AG09319 (cell line): ENCODE measurements at places on chromosomes 6 and 20.
A peak's percentile ranks its signal among the peaks of the same experiment; 100 is the strongest.

GRCh38 chr6:118744261-118744941 lies 93.0 kb upstream of the CEP85L start:
- DNase-seq, result no peak

GRCh38 chr6:108161724-108162282 lies 4.0 kb upstream of the NR2E1 start:
- no peak for DNase-seq

DNA sequence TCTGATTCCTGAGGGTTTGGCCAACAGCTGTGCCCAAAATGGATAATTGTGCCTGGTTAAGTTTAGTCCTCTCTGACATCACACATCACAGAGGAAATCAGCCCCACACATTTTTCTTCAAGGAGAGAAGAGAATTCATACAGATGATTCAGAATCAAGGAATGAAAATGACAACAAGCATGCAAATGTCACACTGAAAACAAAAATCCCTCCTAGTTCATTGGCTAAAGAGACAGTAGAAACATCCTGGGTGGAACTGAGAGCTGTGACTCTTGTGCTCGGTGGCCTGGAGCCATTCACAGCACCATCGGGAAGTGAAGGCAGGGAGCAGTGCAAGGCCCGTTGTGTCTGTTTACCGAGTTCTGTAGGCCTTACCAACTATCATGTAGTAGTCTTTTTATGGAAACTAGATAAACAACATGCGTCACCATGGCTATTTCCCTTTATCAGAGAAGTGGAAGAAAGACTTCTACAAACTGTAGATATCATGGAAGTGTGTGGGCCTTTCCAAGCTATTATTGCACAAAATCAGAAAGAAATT lies 81.7 kb upstream of the TENT5A start:
- peak; percentile 22 for DNase-seq

DNA sequence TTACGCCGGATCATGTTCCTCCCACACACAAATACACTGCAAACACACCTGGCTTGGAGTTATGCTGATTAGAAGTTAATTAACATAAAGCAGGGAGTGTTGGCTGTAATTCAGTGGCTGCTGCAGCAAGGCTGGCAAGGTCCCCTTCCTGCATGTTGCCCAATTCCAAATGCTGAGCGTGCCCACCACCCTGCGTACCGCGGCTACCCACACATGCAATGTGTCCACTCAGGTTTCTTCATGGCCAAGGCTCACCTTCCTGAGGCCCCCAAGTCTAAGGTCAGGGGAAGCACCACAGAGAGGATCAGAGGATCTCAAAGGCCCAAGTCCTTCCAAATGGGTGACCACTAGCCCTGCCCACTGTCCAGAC lies 11.6 kb upstream of the PRND start:
- DNase-seq, result no peak

DNA sequence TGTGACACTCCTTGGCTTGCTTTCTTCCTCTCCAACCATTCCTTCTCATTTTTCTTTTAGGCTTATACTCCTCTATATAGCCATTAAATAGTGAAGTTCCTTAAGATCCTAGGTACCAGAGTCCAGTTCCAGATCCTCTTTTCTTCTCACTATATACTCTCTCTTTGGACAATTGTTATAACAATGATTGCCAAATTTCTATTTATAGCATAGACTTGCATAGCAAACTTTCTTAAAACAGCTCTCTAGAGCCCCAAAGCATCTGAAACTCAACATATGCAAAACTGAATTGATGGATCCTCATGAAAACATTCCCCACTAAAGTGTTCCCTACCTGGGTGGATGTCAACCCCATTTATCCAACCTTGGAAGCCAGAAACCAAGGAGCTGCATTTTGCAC lies 13.4 kb downstream of the PHIP start:
- DNase-seq, result no peak

GRCh38 chr6:111478749-111479148 lies 4.3 kb downstream of the REV3L start:
- DNase-seq, result no peak

GRCh38 chr20:32052778-32053362 lies 828 bp downstream of the HCK start:
- no peak for DNase-seq

DNA sequence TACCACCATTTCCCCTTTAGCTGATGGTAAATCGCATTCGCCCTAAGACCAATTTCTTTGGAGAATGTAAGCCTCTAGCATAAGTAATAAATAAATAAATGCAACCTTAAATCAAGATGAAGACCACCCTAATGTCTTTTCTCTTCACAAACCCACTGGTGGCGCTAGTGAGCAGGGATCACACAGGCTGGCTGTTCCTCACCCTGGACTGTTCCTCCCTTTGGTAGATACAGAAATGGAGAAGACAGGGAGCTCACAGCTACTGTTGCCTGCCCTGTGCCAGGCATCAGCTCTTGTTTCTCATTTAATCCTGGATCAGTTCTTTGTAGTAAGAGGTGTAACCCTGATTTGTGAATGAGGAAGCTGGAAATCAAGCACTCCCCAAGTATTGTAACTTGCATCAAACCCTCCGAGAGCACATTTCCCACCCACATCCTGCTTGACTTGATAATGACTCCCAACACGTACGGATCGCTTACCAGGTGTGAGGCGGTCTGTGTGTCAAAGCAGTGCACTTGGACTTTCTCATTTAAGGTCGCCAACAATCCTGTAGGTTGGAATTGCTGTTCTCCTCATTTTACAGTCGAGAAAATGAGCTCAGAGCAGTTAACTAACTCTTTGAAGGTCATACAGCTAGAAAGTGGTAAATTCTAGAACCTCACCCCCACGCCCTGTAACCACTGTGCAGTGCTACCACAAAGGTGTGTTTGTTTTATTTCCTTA lies 236.1 kb downstream of the TSHZ2 start:
- DNase-seq, result no peak

GRCh38 chr20:17749978-17750721 lies 50.4 kb downstream of the BANF2 start:
- DNase-seq, result no peak

DNA sequence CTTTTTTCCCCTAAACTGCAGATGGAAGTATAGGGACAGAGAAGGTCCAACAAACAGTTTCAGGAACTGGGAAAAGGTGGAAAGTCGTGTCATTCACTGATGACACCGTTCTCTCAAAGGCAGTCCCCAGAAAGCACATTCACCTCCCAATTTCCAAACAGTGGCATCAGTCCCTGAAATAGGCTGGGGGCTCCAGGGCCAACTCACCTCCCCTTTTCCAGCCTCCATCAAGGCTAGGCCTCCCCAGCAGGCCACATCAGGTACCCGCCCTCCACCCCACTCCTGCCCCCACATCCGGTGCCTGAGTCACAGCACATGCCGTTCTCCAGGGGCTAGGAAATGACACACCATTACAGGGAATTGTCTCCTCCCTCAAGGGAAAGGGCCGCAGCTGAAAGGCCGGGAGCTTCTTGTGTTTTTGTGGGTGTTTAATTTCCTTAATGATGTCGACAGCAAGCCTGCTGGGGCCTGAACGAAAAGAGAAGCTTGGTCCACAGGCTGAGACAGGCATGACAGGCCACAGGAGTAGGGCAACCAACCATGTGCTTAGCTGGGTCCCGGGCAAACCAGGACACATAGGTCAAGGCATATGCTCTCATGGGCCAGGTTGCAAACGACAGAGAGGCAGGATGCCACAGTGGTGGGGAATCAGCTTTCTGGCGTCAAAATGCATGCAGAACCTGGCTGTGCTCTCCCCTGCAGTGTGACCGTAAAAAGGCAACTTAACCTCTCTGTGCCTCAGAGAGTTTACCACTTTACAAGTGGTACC lies 39.2 kb downstream of the ZMYND8 start:
- peak; percentile 84 for DNase-seq

GRCh38 chr20:11754451-11754850 lies 163.2 kb upstream of the BTBD3 start:
- DNase-seq, result no peak

- peak; percentile 38 for DNase-seq
These were observed 6.3 kb upstream of the NAA20 start for GRCh38 chr20:20010639-20011500.

DNA sequence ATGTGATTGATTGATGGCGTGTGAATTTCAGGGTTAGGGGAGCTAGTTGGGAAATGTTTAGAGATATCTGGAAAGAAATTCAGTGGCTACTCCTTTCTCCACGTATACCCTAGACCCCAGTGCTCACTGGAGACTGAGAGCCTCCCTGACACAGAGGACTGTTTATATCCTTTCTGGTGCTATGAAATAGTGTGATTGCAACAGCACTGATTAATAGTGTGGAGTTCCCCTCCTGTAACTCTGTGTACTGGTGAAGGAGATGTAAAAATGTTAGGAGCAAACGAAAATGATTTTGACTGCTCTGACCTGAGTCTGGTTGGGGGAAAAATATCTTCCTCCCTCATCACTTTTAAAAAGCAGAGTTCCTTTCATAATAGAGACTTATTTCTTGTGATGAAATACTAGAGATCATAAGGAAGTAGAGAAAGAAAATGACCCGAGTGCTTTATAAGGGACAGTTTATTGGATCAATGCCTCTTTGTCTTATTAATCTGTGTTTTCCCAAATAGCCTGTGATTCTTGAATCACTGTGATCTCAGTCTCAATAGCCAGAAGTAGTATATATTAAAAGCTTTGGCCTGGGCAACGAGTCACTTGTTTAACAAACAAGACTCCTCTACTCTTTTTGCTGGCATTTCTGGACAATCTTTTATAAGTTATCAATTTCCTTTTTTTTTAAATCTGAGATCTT lies 92.3 kb downstream of the RNF182 start:
- DNase-seq, result no peak

DNA sequence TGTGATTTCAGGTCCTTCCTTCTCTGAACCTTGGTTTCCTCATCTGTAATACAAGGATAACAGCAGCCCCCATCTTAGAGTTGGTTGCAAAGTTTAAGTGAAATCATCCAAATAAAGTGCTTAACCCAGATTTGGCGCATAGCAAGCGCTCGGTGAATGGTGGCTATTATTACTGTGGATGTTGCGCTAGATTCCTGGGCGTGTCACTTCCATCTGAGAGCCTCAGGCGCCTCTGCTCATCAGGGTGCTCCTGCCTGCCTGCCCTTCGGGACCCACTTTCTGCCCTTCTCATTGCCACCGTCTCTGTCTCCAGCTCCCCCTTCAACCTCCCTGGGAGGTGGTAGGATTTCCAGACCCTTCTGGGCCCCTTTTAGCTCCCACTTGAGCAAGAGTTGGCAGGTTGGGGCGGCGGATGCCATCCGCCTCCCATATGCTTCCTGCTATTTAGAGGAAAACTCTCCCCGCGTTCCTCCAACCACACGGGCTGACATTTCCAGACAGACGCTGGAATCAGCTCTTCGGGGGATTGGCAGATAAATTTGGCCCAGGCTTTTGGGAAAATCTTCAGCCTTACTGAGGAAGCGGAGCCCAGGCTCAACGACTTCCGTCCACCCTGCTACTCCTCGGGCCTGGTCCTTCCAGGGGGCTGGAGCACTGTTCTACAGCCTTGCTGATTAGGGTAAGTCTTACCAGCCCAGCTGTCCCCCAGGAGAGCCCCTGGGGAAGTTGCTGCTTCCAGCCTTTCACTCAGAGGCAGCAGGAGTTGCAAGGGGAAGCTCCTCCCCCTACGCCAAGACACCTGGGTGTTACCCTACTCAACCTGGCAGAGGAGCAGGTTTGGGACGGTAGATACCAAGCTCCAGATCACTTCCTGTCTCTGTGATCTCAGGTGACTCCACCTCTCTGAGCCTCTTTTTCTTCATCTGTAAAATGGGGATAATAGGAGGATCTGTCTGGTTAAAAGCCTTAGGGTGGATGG lies 71.5 kb downstream of the DLGAP4 start:
- DNase-seq, result no peak

GRCh38 chr20:46468508-46468907 lies 44.9 kb downstream of the ZNF334 start:
- DNase-seq, result no peak

GRCh38 chr6:124768224-124768623 lies 194.0 kb upstream of the RNF217 start:
- no peak for DNase-seq

DNA sequence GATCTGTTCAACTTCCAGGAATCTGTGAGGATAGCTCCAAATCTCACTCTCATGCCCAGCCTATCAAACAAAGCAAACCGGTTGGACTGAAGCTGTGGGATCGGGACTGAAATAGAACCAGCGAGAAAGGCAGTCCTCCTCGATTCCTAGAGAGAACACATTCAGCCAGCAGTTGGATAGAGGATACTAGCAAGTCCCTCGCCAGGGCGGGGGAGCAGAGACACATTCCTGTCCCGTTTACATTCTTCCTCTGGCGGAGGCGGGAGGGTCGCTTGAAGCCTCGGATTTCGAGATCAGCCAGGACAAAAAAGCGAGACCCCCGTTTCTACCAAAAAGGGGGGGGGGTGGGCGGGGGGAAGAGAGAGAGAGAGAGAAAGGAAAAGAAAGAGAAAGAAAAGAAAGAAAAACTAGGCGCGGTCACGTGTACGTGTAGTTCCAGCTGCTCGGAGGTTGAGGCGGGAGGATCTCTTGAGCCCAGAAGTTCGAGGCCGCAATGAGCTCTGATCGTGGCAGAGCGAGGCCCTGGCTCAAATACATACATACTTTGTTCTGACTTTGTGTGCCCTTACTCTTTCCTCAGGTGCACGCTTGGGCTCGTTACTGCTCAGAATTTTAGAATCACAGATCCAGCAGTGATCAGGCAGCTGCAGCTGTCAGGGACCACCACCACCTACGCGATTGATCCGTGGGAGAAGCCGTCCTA lies 19.5 kb downstream of the ZNF311 start:
- peak; percentile 96 for DNase-seq

DNA sequence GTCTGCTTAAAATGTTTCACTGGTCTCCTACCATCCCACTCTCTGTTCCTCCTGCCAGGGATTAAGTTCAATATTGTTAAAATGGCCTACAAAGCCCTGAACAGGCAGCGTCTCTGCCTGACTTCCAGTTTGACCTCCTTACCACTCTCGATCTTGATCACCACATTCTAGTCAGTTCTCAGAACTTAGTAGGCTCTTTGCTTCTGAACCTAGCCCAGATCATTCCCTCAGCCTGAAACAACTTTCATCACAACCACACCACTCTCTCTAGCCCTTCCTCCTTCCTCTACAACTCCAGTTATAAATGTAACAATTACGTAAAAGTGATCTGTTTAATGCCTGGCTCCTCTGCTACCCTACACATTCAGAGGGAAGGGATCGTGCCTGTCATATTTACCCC lies 53.3 kb downstream of the ATG5 start:
- no peak for DNase-seq

DNA sequence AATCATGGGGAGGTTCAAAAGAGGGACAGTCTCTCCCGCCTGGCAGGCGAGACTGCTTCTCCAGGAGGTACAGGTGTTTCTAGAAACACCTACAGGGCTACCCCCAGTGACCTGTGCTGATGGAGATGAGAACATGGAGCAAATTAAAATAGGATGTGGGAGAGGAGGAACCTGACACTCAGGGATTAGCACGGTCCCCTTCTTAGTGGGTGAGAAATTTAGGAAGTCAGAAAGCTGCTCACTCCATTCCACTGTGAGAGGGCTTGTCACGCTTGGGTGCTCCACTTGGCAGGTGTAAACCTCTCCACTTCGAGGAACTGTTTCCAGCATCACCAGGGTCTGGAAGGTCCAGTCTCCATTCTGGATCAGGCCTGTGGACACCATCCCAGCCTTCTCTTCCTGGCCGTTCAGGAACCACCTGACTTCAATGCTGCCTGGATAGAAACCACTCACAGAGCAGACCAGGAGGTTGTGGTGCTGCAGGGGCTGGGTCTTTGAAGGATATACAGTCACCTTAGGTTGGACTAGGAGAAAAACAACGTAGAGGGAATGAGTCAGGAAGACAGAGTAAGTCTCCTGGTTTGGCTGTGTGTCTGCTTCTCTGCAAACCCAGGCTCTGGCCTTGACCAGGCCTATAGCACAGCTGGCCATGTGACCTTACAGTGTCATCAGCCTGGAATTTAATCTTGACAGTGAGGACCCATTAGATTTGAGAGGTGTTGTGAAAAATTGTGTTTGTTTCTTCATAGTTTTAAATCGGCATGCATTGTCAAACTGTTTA lies 8.1 kb downstream of the HLA-DRB1 start:
- DNase-seq, result no peak
